Left ventricle myocardium inferior (tissue), 1 donor: ENCODE measurements at places on chromosomes 6 and 20. TPM values are rescaled to one million over a fixed set of nuclear protein-coding genes. Genes with fewer than 3 reads are reported as not detected.
A peak's percentile ranks its signal among the peaks of the same experiment; 100 is the strongest.

DNA sequence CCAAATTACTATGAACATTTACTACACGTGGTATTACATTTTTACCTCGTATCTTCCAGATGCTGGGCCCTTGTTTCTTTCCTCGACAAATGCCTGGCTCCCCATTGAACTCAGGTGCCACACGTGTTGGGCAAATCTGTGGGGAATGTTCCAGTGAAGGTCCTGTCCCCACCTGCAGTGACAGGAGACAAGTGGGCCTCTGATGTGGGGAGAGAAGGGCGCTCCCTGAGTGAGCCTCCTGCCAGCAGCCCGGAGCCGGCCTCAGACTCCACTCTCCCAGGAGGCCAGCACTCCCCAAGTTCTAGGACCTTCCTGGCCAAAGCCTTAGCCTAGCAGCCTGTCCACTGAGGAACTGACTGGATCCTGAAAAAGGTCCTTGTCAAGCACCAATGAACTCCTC, 21.7 kb upstream of the SCML4 start:
- peaks cover 40% of the 10 kb centered on the region for H3K27me3 ChIP-seq
- peaks cover 11% of the 10 kb centered on the region for H3K4me1 ChIP-seq
- no peaks in the 10 kb centered on the region for H3K36me3 ChIP-seq
- H3K27ac ChIP-seq = no peak overlapping the region

The F13A1 gene
- 93.1 TPM for total RNA-seq

DNA sequence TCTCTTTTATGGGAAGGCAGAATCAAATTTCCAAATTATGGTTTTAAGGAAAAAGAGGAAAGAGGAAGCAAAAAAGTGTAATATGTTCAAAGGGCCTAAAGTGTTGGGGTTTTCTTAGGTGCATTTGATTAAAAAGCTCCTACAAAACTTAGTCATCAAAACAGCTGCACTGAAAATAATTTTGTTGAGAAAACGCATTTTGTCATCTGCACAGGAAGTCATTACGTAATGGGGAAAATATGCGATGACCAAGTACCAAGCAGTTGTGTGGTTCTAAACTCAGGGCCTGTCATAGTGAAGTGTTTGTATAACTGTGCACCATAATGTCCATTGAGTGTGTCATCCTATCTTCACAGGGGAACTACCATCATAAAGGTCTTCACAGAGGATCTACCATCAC, 15.6 kb downstream of the HAO1 start:
- no peaks in the 10 kb centered on the region for H3K36me3 ChIP-seq
- H3K27me3 ChIP-seq = no peaks in the 10 kb centered on the region
- H3K4me1 ChIP-seq = no peaks in the 10 kb centered on the region
- H3K27ac ChIP-seq = no peak overlapping the region

DNA sequence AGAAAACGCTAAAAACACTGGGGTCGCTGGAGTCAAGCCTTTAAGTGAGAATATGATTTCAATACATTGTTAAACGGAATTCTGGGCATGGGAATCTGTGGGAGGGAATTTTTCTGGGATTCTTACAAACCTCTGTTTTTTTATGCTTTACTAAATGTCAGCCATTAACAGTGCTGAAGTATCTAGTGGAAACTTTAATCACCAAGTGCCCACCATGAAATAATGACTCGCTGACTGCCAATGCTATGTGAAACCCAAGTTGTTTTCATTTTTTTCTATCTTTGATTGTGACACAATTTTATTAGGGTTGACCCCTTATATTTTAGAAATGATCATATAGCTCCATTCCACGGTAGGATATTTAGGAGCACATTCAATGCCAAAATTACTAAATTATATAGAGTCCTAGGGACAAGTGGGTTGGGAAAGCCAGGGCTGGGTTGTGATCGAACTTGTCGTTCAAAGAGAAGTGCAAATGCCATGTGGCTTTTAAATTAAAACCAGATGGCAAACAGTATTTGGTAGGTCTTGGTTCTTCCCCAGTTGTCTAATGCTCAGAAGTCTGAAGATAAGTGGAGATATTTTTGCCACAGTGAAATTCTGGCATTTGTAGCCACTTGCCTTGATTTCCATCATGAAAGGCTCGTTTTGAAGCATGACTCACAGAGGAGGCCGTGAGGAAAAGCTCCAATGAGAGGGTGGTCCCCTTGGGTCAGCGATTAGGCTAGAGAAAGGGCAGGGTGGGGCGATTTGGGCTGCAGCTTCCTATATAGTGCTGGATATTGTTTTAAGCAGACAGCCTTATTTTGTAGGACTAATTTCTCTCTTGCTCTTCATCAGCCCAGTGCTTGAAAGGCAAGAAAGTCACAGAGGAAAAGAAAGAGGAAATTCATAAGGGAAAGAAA, 254.4 kb upstream of the JAG1 start:
- no peaks in the 10 kb centered on the region for H3K27me3 ChIP-seq
- peaks cover 15% of the 10 kb centered on the region for H3K4me1 ChIP-seq
- DNase-seq = no peak
- H3K27ac ChIP-seq = peak overlapping the region; percentile 67
- no peak overlapping the region for H3K4me3 ChIP-seq

DNA sequence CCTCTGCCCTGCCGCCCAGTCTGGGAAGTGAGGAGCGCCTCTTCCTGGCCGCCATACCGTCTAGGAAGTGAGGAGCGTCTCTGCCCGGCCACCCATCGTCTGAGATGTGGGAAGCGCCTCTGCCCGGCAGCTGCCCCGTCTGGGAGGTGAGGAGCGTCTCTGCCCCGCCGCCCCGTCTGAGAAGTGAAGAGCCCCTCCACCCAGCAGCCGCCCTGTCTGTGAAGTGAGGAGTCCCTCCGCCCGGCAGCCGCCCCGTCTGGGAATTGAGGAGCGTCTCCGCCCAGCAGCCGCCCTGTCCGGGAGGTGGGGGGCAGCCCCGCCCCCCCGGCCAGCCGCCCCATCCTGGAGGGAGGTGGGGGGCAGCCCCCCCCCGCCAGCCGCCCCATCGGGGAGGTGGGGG, 27.8 kb downstream of the SNHG17 start:
- no peaks in the 10 kb centered on the region for H3K4me1 ChIP-seq
- no peak overlapping the region for H3K27ac ChIP-seq
- H3K36me3 ChIP-seq = peaks cover under 1% of the 10 kb centered on the region
- no peak overlapping the region for H3K4me3 ChIP-seq
- H3K27me3 ChIP-seq = no peaks in the 10 kb centered on the region

The COX7A2 gene
- 1,008 TPM for total RNA-seq

The HUS1B gene
- total RNA-seq = not detected

DNA sequence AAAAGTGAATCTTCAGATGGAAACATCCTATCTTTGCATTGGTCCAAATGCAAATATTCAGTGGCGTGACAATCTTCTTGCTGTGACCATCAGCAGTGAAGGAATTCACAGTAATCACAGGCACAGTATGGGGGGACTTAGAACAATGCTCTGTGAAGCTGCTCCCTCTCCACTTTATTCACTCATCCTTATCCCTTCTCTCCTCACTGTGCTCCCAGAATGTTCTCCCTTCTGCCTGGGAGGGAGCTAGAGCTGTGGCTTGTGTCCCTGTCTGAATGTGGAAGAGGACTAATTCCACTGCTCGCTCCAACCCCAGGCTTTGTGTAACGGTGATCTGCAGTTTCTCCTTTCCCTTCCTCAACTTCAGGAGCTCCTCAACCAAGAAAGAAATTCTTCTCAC, 243.7 kb downstream of the ALDH8A1 start:
- H3K36me3 ChIP-seq = no peaks in the 10 kb centered on the region
- no peak overlapping the region for H3K27ac ChIP-seq
- no peaks in the 10 kb centered on the region for H3K27me3 ChIP-seq

DNA sequence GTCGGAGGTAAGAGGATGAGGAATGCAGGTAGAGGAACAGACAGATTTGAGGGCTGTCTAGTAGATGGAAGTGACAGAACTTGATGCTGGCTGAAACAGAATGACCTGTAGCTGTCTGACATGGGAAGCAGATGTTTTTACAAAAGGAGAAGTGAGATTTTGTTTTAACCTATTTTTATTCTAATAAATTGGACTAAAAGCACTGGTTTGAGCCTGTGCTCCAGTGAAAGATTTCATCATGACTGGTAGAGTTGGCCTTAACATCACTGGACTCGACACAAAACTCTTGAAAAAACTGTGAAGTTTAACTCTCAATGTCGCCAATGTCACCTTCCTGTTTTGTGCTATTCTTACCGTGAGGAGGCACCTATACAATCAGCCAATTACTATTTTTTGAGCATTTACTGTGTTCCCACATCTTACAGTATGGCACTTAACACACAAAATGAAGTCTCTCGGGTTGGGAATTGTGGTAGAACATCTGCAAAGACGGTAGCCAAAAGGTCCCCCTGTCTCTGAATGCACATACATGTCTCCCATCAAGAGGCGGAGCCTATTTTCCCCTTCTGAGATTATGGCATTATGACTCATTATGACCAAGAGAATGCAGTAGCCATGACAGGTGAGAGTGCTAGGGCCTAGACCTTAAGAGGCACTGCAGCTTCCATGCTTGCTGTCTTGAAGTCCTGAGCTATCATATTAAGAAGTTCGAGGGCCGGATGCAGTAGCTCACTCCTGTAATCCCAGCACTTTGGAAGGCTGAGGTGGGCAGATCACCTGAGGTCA, 93.2 kb downstream of the FOXF2 start:
- H3K4me3 ChIP-seq = no peak overlapping the region
- no peak overlapping the region for H3K27ac ChIP-seq
- H3K27me3 ChIP-seq = peaks cover 29% of the 10 kb centered on the region
- no peak for DNase-seq
- no peaks in the 10 kb centered on the region for H3K36me3 ChIP-seq

- H3K4me1 ChIP-seq = peaks cover 40% of the 10 kb centered on the region
- peak overlapping the region; percentile 100 for H3K4me3 ChIP-seq
- no peaks in the 10 kb centered on the region for H3K27me3 ChIP-seq
- DNase-seq = no peak
These were observed 866 bp upstream of the MYO6 start for GRCh38 chr6:75748003-75748742.

GRCh38 chr6:87975561-87975960, 72.1 kb upstream of the SPACA1 start:
- no peak overlapping the region for H3K27ac ChIP-seq
- no peaks in the 10 kb centered on the region for H3K36me3 ChIP-seq
- no peak for DNase-seq
- no peak overlapping the region for H3K4me3 ChIP-seq

DNA sequence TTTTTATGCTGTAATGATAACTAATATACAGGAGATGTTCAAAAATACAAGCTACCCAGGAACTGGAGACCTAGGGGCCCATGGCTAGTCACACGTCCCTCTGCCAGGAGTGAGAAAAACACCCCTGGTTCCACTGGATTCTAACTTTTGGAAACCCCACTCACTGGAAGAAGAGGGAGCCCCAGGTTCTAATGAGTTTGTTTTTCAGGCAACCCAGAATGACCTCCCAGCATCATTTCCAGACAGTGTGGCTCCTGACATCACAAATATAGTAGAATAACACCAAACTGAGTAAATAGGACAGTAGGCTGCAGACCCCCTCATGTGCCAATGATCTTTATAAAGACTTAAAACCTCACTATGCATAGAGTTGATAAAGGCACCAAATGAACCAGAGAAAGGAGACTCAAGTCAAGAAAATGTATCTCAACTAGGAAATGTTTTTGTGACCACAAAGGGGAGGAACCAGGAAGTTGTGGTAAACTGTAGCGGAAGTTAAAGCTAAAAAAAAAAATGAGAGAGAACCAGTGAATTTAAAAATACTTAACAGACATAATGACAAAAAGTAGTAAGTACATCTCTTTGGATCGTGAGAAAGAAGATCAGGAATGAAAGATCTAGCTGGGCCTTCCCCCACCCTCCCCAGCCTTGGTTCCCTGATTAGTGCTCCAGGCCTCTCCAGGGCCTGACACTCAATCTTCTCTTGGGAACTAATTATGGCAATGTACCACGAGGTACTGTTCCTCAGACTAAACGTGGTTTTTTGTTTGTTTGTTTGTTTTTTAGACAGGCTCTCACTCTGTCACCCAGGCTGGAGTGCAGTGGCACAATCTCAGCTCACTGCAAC, 19.8 kb downstream of the HLA-E start:
- no peaks in the 10 kb centered on the region for H3K36me3 ChIP-seq
- H3K4me3 ChIP-seq = no peak overlapping the region
- no peak for DNase-seq

- no peaks in the 10 kb centered on the region for H3K4me1 ChIP-seq
- DNase-seq = no peak
- no peak overlapping the region for H3K4me3 ChIP-seq
- H3K36me3 ChIP-seq = no peaks in the 10 kb centered on the region
- peaks cover 59% of the 10 kb centered on the region for H3K27me3 ChIP-seq
- no peak overlapping the region for H3K27ac ChIP-seq
These were observed 14.3 kb downstream of the ZBP1 start for GRCh38 chr20:57605878-57606277.

The KCNG1 gene
- total RNA-seq = 0.30 TPM

The CNKSR3 gene
- total RNA-seq = 20.3 TPM

DNA sequence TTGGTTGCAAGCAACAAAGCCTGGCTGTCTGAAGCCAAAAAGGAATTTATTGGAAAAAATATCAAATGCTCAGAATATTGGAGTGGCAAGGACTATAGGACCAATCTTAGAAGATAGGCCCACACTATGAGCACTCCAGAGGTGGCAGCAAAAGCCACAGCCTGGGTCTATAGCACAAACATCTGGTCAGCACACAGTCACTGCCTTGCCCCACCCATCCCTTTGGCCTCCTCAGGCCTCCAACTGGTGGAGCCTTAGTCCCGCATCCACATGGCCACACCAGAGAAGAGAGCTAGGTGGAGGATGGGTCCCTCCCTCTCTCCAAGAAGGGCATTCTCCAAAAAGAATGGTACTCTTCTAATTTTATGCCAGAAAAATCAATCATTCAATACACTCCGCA, 14.0 kb downstream of the NUDT3 start:
- H3K36me3 ChIP-seq = peaks cover 5% of the 10 kb centered on the region
- H3K4me3 ChIP-seq = no peak overlapping the region
- DNase-seq = no peak
- no peaks in the 10 kb centered on the region for H3K27me3 ChIP-seq

DNA sequence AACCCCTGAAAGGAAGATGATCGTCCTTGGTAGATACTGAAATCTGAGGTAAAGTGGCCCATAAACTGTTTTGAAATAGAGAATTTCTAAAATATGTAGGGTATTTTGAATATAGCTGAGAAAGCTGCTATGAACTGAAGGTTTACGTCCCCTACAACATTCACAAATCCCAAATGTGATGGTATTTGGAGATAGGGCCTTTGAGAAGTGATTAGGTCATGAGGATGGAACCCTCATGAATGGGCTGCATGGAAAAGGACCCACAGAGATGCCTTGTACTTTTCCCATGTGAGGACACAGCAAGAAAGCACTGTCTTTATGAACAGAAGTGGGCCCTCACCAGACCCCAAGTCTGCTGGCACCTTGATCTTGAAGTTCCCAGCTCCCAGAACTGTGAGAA, 6.8 kb upstream of the PNISR start:
- H3K27me3 ChIP-seq = no peaks in the 10 kb centered on the region
- no peak overlapping the region for H3K27ac ChIP-seq
- DNase-seq = no peak
- H3K36me3 ChIP-seq = peaks cover 28% of the 10 kb centered on the region
- peaks cover 33% of the 10 kb centered on the region for H3K4me1 ChIP-seq

The HLA-B gene
- total RNA-seq = 400 TPM

The BHLHE23 gene
- not detected for total RNA-seq

GRCh38 chr6:106959985-106960384, 14.5 kb downstream of the CD24 start:
- H3K4me3 ChIP-seq = no peak overlapping the region
- DNase-seq = no peak
- H3K27ac ChIP-seq = no peak overlapping the region
- no peaks in the 10 kb centered on the region for H3K36me3 ChIP-seq
- H3K4me1 ChIP-seq = no peaks in the 10 kb centered on the region
